Activated CD4-positive, alpha-beta T cell treated with anti-CD3 and anti-CD28 coated beads for 36 hours (primary cell): ENCODE measurements at places on chromosomes 4 and X.

DNA sequence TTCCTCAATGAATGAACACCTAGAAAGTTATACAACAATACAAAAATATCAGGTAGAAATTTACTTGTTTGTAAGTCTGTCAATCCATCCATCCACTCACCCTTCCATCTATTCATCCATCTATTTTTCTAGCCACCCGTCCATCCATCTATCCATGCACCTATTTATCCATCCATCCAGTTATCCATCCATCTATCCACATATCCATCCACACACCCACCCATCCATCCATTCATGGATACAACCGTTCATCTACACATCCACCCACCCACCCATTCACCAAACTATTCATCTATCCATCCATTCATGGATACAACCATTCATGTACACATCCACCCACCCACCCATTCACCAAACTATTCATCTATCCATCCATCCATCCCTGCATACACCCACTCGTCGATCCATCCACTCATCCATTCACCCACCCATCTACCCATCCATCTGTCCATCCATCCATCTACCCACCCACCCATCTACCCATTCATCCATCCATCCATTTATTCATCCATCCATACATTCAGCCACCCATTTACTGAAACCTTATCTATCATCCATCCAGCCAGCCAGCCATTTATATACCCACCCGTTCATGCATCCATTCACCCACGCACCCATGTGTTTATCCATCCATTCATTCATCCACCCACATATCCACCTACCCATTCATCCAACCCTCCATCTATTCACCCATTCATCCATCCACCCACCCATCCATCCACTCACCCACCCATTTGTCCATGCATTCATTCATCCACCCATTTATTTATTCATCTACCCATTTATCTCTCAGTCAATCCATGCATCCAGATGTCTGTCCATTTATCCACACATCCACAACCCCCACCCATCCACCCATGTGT, 10.4 kb upstream of the CD99 start:
- no peak for DNase-seq

- peak; percentile 89 for DNase-seq
These were observed at the start of gene DCTD for GRCh38 chr4:182917182-182918043. TSS of gene DCTD (minus strand) at chr4:182917386. CDS start at chr4:182915568, 1,818 bp downstream.

DNA sequence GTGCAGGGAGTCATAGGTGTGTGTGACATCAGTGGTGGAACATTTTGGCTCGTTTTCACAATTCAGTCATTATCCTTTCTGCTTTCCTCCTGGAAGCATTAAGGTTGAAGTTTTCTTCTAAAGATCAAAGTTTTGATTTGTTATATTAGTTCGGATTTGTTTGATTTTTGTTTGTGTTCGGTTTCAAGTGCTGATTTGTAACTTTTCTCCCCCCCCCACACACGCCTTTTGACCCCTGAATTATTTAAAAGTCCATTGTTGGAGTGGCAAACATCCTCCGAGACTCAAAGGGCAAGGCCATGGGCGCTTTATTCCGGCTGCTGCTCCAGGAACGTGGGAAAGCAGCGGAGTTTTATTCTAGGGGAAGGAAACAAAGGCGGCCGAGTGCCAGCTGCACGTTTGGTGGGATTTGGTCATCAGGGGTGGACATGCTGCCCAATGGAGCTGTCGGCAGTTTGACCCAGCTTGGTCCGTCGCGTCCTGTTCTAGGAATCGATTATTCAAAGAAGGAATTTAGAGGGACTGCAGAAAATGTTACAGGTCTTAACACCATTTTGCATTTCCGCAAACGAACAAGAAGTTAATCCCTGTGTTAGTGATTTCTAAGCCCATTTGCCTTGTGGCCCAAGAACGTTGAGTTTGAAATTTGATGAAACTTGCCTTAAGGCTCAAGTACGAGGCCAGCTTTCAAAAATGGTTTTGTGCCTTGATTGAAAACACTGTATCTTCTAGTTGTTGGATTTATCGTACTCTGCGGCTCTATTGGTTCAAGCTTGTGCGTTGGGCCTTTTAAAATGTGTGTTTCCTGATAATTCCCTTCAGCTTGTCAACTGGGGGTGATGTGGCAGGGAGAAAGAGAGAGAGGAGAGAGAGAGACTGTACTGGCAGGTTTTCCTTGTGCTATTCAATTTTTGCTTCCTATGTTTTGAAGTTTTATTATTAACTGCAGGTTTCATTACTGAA, 565 bp upstream of the ZNF41 start:
- no peak for DNase-seq

DNA sequence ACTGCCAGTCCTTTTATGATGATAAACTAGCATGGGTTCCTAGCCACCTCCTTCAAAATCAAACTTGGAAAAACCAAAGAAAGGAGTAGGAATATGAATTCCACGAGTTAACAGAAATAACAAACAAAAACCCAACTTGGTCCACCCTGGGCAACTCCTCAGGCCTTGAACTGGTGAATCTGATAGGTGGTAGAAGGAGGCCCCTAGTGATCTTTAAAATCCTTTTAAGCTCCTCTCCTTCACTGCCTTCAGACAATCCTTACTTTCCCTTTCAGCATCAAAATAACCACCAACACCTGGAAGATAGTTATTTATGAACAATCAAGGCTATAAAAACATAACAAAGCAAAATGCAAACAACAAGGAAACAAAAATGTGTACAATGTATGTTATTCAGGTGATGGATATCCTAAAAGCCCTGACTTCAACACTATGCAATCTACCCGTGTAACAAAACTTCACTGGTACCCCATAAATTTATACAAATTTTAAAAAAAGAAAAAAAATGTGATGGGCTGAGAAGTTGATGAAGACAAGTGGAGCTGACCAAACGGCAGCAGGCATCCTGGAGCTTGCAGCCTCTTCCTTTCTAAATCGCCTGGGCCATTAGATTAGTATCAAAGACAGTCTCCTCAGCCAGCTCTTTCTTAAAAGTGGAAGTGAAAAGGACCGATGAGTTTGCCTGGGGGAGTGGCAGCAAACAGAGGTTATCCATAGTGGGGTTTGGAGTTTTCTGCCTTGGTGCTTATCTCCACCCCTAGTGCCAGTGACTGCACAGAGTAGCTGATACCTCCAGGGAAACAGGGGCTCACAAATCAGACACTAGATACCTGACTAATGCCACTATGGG, 179.6 kb downstream of the TMA16 start:
- no peak for DNase-seq

GRCh38 chrX:25383196-25383595, 367.4 kb upstream of the ARX start:
- DNase-seq: no peak

- no peak for DNase-seq
These were observed 244.7 kb upstream of the GK2 start for GRCh38 chr4:79652738-79653137.

GRCh38 chrX:65127842-65128241, 151.6 kb upstream of the ZC4H2 start:
- DNase-seq: peak; percentile 4

GRCh38 chr4:1288786-1289185, 905 bp upstream of the MAEA start:
- no peak for DNase-seq

DNA sequence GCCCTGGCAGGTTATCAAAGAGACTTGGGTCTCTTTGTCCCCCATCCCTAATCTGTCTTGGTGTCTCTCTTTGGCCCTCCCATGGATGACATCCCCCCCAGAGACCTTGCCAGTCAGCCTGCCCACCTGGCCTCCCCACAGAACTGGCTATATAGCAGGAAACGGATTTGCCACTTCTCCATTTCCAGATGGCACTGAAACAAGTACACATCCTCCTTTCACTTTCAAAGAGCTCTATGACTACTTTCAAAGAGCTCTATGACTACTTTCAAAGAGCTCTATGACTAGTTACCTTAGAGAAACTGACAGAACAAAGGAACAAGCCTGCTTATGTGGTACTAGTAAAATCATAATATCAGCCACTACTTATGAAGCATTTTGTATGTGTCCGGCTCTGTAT, 175.3 kb downstream of the MAML3 start:
- peak; percentile 34 for DNase-seq

DNA sequence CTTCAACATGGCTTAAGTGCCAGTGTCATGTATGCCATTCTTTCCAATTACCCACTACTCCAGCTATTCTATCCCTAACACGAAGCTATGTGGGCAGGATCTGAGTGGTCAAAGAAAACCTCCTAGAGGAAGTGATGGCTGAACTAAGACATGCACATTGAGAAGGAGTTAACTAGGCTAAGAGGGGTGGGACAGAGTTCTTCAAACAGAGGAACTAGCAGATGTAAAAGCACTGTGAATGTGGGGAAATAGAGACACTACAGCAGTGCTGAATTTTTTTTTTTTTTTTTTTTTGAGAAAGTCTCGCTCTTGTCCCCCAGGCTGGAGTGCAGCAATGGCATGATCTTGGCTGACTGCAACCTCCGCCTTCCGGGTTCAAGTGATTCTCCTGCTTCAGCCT, 6.2 kb downstream of the JCHAIN start:
- DNase-seq: no peak

- peak; percentile 10 for DNase-seq
These were observed 230.7 kb downstream of the DCLK2 start for GRCh38 chr4:150308824-150309472.

DNA sequence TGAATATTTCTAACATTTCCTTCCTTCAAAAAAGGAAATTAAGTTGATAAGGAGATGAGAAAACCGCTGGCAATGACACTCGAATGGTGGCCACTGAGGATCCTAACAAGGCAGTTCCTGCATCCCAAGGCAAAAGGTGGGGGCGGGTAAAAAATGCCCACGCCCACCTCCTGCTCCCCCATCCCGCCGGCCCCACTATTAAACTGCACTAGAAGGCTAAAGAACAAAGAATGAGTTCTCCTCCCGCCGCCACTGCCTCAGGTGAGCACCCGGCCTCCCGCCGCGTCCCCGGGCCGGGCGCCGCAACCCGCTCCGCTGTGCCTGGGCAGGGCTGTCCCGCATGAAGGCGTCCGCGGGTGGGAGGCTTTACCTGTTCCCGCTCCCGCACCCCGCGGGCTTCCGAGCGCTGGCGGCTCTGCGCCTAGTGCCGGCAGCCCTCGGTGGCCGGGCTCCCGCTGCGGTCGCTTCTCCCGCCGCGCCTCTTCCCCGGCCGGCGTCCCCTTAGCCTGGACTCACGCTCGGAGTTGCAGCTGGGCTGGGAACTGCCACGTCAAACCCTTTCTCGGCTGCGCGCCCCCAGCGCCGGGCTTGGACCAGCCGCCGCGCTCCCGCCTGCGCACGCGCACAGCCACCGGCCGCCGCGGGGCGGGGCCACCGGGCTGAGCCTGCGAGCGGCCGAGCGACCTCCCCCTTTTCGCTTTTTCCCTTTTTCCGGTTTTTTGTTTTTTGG, at the start of gene SEC24D:
TSS of gene SEC24D (minus strand) at position 556 of the 730 bp plus-strand sequence. CDS start 2,430 bp downstream, outside the sequence.
- peak; percentile 91 for DNase-seq
